ENCODE measurements at places on chromosomes 16 and 17.

- no peak for DNase-seq
These were observed 43.7 kb upstream of the METRNL start for GRCh38 chr17:83035722-83036121.

- DNase-seq = peak; percentile 77
These were observed at the start of gene RAI1 for GRCh38 chr17:17681187-17681743. RAI1 (plus strand) TSS chr17:17681458; CDS start chr17:17792949, 111,491 bp downstream.

DNA sequence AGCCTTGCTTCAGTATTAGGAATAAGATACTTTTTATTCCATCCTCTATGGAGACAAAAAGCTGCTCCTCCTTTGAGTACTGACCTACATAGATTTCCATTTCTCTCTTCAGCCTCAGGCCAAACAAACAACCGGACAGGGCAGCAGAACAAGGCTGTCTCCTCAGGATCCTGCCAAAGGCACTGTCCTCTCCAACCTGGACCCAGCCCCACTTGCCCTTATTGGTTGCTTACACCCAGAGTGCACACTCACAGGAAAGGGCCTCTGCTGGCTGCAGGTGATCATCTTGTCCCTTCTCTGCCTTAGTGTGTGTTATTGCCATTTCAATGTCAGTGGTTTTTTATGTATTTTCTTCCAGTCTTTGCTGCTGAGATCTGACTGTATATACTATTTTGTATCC is 26.6 kb downstream of the LIG3 start:
- no peak for DNase-seq

- DNase-seq = no peak
These were observed 20.8 kb downstream of the WDR45B start for GRCh38 chr17:82627405-82627804.

- DNase-seq = no peak
These were observed 4.8 kb downstream of the CA7 start for GRCh38 chr16:66849021-66849420.

DNA sequence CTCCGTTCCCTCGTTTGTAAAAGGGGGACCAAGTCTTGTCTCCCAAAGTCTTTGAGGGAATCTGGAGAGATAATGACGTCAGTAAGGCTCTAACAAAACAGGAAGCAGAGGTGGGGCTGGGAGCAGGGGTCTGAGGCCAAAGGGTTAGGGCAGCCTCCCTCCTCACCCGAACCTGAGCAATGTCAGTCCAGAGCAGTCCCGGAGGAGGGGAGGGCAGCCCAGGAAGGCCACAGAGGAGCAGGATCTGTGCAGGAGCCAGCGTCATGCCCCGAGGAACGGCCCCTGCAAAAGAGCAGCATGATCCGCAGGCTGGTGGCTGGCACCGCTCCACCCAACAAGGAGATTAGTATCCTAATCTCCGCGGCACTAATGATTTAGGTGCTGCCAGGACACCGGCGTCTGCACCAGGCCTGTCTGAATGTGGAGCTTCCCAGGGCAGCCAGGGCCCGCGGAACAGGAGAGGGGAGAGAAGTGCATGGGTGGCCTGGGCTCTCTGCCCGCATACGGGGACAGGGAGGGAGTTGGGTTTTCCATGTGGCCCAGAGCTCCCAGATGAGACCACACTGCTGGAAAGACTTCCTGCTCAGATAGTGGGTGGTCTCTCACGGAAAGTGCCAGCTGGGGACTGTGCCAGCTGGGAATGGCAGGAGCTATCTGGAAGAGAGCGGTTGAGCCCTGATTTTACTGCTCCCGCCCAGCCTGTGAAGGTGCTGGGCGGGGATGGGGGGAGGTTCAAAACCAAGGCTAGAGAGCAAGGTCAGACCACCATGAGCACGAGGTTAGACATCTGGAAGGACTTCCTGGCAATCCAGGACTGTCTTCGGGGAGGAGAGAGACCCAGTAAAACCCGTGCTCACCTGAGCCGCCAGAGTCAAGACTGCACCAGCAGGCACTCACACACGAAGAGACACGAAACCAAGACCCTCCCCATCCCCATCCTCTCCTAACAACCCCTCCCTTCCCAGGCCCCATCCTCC is 11.0 kb upstream of the KRT17 start:
- DNase-seq = no peak

DNA sequence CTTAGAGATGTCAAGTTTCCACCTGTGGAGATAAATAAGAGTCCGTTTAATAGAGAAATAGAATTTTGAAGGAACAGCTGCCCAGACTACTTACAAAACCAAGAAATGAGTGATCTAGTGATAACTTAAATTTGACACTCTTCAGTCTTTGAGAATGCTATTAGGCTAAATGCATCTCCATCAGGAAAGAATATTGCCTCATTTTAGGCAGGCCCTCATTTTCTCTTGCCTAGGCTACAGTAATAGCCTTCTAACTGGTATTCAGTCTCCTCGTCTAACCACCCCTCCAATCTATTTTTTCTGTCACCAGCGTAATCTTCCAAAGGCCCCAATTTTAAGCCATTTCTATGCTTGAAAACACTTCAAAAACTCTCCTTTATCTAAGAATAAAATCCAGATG is 537.8 kb upstream of the CA10 start:
- no peak for DNase-seq

DNA sequence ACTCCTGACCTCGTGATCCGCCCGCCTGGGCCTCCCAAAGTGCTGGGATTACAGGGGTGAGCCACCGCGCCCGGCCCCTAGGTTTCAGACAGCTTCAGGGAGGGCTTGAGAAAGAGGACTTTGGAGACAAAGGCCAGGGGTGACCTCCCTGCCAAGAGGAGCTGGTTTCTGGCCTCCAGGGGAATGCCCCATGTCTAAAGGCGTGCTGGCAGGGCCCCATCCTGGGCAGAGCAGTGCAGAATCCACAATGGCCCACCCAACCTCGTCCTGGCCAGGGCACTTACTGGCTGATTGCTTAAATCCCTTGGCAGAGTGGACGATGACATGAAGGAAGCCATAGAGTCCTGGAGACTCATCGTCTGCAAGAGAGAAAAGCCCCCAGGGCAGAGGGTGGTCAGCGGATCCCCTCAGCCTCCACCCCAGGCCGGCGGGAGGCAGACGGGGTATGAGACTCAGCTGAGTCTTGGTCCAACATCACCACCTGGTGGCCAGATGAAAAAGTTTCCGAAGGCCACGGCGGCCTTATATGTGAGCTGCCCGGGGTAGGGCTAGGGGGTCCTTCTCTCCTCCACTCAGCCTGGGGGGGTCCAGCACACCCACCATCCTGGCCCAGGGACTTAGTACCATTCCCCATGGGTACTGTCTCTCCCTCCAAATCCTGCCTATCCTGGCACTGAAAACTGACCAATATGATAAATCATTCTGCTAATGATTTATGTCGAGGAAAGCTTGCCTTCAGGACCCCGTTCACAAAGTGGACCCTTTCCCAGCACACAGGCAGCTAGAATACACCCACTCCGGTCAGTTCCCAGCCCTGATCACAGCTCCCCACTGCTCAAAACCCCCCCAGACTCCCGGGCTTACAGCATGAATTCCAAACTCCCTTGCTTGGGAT is 59.1 kb downstream of the TIMM22 start:
- DNase-seq = peak; percentile 67

DNA sequence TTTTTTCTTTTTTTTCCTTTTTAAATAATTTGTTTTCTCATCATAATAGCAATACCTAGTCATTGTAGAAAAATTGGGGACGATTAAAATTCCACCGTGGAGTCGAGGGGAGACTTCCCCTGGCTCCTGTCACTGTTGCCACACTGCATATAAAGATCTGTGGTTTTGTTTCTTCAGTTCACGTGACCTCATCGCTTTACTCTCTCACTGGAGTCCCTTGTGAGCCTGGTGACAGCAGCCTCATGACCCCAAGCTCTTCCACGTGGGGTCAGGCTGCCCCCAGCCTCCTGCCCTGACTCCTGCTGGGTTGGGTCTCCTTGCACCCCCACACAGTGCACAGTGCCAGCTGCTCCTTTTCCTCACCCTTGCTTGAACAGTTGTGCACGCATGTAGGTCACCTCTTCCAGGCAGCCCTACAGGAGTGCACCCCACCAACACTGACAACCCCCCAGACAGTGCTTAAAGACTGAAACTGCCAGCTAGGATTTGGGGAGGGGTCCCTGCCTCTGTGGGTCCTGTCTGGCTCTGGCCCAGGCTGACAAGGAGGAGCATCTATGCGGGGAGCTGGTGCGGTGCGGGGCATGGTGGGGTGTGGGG is 7.3 kb upstream of the METRNL start:
- no peak for DNase-seq

GRCh38 chr17:75288770-75289114 is 491 bp downstream of the SLC25A19 start:
- DNase-seq = peak; percentile 63

- no peak for DNase-seq
These were observed 1.7 kb downstream of the TTC19 start for GRCh38 chr17:16001226-16001897.

DNA sequence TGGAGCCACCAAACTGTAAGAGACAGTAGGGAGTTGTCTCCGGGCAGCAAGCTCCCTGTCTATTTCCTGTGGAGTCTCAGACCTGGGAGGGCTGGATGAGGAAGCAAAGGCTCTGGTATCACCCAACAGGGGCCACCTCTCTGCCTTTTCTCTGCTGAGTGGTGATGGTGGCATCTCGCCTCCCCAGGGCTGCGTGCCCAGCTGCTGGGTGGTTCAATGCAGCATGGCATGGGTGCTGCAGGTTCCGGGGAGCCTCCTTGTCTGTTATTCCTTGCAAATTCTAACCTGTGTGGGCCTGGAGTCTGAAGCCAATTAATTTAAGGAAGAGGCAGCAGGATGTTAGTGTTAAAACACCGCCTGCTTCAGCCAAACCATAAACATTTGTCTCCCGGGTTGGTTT is 78.2 kb downstream of the CCDC182 start:
- DNase-seq = peak; percentile 13

DNA sequence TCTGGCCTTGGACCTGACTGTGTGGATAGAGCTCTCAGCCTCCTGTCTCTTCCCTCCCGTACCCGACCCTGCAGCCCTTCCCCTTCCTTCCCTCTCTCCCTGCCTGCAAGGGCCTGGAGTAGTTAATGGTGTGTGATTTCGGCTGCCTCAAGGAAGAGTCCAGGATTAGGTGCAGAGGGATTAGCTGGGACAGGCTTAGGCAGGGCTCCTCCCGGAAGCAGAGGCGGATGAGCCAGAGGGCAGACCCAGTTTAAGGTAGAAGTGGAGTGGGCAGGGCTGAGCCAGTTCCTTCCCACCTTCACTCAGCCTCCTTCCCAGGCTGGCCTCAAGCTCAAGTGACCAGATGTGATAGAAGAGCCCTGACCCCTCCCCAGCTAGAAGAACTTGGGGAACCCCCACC is 16.8 kb downstream of the GUCY2D start:
- DNase-seq = no peak

- no peak for DNase-seq
These were observed 51.1 kb upstream of the MEAK7 start for GRCh38 chr16:84555418-84556196.

DNA sequence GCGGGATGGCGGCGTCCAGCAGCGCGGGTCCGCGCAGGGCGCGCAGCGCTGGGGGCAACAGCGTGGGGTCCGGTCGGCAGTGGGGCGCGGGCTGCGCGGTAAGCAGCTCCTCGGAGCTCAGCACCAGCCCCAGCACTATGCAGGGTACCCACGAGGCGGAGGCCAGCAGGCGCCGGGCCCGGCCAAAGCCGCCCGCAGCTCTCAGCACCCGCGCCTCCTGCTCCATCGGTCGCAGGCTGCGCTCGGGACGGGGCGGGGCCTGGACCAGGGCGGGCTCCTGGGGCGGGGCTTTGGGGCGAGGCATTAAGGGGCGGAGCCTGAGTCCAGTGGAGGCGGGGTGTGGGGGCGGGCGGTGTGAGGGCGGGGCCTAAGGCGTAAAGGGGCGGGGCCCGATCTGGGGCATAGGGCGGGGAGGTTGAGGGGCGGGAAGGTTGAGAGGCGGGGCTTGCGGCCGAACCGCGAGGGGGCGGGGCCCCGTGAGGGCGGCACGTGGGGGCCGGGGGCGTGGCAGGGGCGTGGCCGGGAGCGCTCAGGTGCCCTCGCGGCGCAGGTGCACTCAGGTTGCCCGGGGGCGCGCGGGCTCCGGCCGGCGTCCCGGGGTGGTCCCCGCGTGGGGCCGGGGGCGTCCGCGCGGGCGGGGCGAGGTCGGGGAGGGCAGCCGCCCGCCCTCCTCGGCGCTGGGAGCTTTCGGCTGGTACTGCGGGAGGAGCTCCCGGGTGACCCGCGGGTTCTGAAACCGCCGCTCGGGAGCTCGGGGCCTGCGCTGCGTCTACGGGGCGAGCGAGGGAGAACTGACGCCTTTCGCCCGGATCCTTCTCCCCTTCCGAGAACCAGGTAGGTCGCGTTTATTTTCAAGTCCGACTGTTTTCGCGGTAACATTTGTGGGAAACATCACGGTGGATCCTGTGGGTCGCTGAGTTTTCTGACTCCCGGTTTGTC is 1.4 kb upstream of the SLC22A31 start:
- peak; percentile 90 for DNase-seq

DNA sequence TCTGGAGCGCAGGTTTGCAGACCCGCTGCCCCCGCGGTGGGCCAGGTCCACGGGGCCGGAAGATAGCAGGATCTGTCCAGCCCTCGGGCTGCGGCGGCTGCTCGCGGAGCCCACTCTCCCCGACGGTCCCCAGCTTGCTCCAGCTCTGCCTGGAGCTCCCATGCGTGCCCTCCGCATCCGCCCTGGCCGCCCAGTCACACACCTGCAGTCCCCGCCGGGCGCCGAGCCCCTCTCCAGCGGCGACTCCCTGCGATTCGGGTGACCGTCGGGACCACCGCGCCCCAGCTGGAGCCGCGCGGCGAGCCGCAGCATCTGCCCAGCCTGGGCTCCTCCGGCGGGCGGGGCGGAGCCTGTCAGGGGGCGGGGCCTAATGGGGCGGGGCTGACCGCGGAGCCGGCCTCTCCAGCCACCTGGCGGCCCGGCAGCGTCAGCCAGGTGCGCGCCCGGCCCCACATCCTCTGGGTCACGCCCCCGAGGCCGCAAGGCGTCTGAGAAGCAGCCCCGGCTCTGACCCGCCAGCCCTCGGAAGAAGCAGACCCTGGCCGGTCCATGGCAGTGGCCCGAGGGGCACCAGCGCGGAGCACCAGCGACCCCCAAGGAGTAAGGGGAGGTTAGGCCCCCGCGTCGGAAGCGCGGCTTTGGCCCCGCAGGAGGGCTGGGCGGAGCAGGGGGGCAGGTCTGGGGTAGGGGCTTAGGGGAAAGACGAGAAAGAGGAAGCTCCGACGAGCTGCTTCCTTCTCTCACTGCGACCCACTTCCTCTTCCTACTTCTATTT is at the start of gene PIK3R5:
TSS of gene PIK3R5 (minus strand) at position 314 of the 775 bp plus-strand sequence. CDS start 54,213 bp downstream, outside the sequence.
- peak; percentile 83 for DNase-seq

DNA sequence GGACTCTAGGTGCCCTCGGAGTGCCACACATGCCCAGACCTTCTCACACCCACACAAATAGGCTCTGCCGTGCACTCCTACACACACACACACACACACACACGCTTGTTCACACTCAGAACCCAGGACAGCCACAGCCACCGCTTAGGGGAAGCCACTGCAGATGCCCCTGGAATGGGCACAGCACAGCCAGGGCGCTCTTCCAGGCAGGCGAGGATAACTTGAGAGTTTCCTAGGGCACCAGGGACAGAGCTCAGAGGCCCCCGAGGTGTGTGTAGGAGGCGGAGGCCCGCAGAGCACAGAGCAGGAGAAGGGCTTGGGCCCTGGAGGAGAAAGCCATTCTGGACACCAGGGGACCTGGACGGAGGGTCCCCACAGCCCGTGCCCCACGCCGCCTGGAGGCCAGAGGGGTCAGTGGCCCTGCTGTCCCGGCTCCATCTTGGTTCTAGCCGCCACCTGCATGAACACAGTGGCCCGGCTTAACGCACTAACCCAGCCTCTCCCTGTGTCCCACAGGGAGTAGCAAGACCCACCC is 21.0 kb downstream of the TRARG1 start:
- DNase-seq = no peak

GRCh38 chr17:48503747-48504146 is 27.1 kb downstream of the HOXB1 start:
- DNase-seq = no peak

GRCh38 chr17:57707892-57708291 is 37.2 kb downstream of the CCDC182 start:
- DNase-seq = no peak

GRCh38 chr17:68908045-68908444 is 47.1 kb downstream of the ABCA8 start:
- no peak for DNase-seq
